ENCODE measurements at places on chromosomes 12 and 14. TPM values are rescaled to one million over a fixed set of nuclear protein-coding genes. Genes with fewer than 3 reads are reported as not detected.

DNA sequence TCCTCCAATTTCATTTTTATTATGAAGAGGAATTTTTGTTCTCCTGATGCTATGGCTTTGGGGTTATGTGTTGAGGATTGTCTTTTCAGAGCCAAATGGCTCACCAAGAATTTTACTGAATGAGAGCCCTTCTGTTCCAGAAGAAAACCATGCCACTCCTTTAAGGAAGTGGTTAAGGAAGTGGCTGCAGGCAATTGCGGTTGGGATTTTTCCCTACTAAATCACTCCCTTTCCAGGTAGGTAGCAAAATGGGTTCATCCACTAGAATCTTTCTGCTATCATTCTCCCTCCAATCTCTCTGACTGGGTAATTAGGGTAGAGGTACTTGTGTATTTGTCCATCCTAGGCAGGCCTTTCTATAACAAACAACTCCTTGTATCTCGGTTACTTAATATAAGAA lies 163.1 kb downstream of the TTC8 start:
- no peaks in the 10 kb centered on the region for H3K36me3 ChIP-seq
- no peak overlapping the region for H3K27ac ChIP-seq
- H3K4me1 ChIP-seq = no peaks in the 10 kb centered on the region
- no peak overlapping the region for H3K4me3 ChIP-seq

GRCh38 chr12:123491056-123491455 lies 33.1 kb downstream of the SNRNP35 start:
- H3K4me3 ChIP-seq = no peak overlapping the region
- DNase-seq = no peak
- H3K36me3 ChIP-seq = no peaks in the 10 kb centered on the region

DNA sequence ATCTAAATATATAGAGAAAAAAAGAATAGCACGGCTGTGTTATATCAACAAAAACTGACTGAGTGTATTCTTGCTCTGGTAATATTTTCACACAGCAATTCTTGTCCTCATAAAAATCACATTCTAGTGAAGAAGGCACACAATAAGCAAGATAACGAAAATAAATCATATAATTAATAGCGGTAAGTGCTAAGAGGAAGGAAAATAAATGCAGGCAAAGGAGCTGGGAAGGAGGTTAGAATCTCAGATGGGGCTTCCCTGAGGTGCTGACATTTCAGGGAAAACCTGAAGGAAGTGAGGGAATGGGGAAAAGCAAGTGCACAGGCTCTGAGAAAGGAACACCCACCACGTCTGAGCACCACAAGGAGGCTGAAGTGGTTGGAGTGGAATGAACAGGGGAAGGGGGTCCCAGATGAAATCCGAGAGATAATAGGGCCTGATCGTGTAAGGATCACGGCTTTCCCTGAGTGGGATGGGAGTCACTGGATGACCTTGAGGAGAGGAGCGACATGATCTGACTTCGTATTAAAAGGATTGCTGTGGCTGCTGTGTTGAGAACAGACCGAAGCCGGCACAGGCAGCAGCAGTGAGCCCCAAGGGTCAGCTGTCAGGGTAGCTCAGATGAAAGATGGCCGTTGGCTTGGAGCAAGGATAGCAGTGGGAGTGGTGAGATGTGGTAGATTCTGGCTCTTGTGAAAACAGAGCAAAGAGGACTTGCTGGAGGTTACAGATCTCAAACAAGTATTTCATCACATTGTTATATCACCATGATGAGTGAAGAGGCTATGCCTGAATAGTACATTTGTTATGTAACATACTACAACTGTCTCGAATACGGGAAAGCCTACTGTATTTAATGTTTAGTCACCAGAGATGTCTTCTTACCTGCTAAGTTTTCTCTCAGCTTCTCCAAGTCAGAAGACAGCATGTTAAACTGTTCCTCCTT lies 67.1 kb upstream of the VPS33A start:
- no peaks in the 10 kb centered on the region for H3K36me3 ChIP-seq
- H3K4me1 ChIP-seq = no peaks in the 10 kb centered on the region
- no peak for DNase-seq
- H3K27me3 ChIP-seq = no peaks in the 10 kb centered on the region

GRCh38 chr14:62118871-62119270 lies 356.7 kb downstream of the SNAPC1 start:
- no peak overlapping the region for H3K4me3 ChIP-seq
- H3K36me3 ChIP-seq = no peaks in the 10 kb centered on the region
- no peak for DNase-seq
- H3K27ac ChIP-seq = no peak overlapping the region
- no peaks in the 10 kb centered on the region for H3K27me3 ChIP-seq

GRCh38 chr12:108297895-108298760 lies 41.0 kb downstream of the CMKLR1 start:
- H3K4me1 ChIP-seq = no peaks in the 10 kb centered on the region
- H3K4me3 ChIP-seq = no peak overlapping the region
- H3K27ac ChIP-seq = no peak overlapping the region
- DNase-seq = no peak
- H3K36me3 ChIP-seq = no peaks in the 10 kb centered on the region

DNA sequence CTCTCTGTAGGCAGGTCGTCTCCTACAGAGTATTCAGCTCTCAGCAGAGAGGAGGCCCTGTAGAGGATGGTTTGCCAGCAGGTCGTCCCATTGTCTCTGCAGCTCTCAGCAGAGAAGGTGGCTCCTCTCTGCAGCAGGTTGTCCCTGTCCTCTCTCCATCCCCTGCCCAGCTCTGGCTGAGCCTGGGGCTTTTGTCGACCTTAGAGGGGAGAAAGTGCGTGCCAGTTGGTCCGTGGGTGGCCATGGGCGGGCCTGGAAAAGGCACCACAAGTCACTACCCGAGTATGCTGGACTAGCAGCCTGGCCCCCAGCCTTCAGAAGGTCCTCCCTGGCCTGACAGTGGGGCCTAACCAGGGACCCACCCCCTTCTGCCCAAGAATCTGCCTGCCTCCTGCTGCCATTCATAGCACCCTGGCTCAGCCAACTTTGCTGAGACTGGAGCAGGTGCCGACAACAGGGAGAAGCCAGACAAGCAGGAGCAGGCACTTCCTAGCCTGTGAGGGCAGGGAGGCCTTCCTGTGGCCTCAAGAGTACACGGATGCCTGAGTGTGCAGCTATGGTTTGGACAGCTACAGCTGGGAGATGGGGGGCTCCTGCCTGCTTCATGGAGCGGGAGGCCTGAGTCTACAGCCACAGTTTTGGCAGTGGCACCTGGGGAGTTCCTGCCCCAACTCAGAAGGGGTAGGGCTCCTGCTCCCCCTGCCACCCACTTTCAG lies 59.7 kb upstream of the KCNH3 start:
- 0 out of 2 replicates have a peak, but pooled peaks cover 5% of the 10 kb centered on the region for H3K36me3 ChIP-seq
- no peaks in the 10 kb centered on the region for H3K27me3 ChIP-seq
- no peak for DNase-seq
- no peak overlapping the region for H3K27ac ChIP-seq
- H3K4me3 ChIP-seq = no peak overlapping the region

DNA sequence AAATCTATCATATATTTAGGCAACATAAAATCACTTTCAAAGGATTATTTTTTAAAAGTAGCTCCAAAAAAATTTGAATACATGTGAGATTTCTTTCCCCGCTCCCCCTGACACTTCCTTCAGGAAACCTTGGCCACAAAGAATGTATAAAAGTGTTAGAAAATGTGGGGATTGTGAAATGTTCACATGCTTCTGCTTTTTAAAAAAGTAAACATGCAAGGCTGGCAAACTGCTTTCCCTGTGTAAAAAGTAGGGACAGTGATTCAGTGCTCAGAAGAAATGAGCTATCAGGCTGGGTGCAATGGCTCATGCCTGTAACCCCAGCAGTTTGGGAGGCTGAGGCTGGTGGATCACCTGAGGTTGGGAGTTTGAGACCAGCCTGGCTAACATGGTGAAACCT lies 26.6 kb downstream of the MBIP start:
- DNase-seq = no peak
- H3K27me3 ChIP-seq = no peaks in the 10 kb centered on the region
- no peak overlapping the region for H3K4me3 ChIP-seq
- H3K27ac ChIP-seq = no peak overlapping the region
- H3K36me3 ChIP-seq = peaks cover 33% of the 10 kb centered on the region

The KRT72 gene
- not detected for total RNA-seq

The GLS2 gene
- not detected for total RNA-seq
